ENCODE measurements at places on chromosomes 6 and 20. TPM values are rescaled to one million over a fixed set of nuclear protein-coding genes. Genes with fewer than 3 reads are reported as not detected.
A peak's percentile ranks its signal among the peaks of the same experiment; 100 is the strongest.

SULF2 gene
- 1.9 TPM for total RNA-seq

DNA sequence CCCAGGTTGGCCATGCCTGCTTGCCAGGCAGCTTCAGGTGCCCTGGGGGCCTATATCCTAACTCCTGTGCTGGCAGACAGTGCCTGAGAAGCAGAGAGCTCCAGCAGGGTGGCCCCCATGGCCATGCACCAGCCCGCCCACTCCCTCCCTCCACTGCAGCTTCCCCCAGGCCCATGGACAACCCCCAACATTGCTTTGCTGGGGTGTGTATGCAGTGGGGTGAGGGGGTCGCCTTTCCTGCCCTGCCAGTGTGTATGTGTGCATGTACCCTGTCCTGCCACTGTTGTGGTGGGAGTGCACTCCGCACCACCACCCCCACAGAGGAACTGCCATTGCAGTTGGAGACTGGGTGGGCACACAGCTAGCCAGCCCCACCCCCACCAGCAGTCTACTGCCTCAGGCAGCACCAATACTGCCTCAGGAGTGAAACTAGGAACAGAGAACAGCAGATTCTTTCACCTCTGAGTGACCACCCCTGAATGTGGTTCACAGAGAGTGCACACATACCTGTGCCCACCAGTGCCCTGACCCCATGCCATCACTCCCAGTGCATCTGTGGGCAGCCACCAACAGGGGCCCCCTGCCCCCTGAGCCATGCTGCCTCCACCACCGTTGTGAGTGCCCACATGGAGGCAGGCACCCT lies 151.1 kb downstream of the LRRC1 start:
- DNase-seq, result no peak

DNA sequence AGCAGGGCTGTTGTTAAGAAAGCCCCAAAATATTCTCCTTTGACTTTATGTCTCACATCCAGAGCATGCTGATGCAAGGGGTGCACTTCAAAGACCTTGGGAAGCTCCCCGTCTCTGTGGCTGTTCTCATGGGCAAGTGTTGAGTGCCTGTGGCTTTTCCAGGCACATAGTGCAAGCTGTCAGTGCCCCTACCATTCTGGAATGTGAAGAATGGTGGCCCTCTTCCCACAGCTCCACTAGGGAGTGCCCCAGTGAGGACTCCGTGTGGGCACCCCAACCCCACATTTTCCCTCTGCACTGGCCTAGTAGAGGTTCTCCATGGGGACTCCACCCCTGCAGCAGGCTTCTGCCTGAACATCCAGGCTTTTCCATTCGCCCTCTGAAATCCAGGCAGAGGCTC lies 673.7 kb downstream of the HTR1B start:
- no peak for DNase-seq

IL17F gene
- not detected for total RNA-seq

ARMH2 gene
- total RNA-seq, result not detected

MATN4 gene
- 0.42 TPM for total RNA-seq

DNA sequence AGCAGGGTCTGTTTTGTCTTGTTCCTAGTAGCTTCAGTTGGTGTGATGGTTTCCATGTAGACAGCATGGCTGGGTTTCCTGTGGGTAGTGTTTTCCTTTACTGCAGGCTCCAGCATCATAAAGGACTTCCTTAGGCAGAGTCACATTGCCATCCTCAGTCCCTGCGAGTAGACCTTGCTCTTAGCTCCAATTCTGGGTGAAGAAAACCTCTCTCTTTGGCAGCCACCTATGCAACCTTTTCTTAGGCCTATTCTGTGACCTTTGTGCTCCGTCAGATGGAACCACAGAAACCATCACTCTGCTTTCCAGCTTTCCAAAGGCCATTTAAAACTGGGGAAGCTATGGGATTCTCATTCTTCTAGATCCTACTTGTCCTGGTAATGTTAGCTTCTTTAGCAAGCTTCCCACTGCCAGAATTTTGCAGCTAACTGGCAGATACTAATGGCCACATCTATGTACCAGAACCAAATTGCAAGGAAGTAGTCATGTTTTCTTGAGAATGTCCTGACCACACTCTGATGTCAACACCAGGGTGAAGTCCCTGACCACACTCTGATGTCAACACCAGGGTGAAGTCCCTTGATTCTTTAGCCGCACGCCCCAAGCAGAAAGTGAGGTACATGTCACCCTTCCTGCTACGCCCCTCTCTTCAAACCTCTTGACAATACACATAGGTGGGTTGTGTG lies 646.6 kb upstream of the HS3ST5 start:
- no peak for DNase-seq

ZNF337 gene
- total RNA-seq, result 15.7 TPM

TNFRSF6B gene
- 1.6 TPM for total RNA-seq

- peak; percentile 48 for DNase-seq
Observed at GRCh38 chr6:105453968-105454367, 51.1 kb upstream of the PREP start.

RSPH9 gene
- total RNA-seq, result 1.1 TPM

- no peak for DNase-seq
Observed at GRCh38 chr20:4441191-4441590, 280.5 kb upstream of the PRND start.

GRCh38 chr6:14951704-14952103 lies 294.2 kb upstream of the JARID2 start:
- DNase-seq, result no peak

- no peak for DNase-seq
Observed at GRCh38 chr6:8194490-8194889, 92.1 kb upstream of the EEF1E1 start.

- DNase-seq, result no peak
Observed at GRCh38 chr6:36612101-36612625, 18.0 kb downstream of the SRSF3 start.

DNA sequence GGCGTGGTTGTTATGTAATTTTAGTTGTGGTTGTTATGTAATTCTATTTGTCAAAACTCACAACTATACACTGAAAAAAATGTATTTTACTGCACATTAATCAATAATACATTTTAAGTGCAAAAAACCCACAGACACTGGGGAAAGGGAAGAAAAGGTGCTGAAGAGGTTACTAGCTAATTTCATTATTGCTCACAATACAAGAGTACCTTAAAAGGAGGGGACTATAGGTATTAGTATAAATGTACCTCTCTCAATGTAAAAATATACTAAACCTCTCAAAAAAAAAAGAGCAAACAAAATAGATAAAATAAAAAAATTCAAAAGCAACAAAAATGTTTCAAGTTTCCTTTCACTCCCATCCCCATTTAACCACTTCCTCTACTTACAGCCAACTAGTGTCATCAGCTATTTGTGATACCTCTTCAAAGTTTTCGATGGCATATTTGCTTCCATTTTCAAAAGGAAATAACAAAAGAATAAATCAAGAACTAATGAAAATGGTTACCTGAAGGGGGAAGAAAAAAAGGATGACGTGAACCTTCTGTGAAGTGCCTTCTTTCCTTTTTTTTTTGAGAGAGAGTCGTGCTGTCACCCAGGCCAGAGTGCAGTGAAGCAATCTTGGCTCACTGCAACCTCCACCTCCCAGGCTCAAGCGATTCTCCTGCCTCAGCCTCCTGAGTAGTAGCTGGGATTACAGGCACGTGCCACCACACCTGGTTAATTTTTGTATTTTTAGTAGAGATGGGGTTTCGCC lies 30.2 kb downstream of the RANBP9 start:
- no peak for DNase-seq
